Activated naive CD8-positive, alpha-beta T cell treated with anti-CD3 and anti-CD28 coated beads for 36 hours (primary cell): ENCODE measurements at places on chromosomes 5 and 9.

- no peak for DNase-seq
Observed at GRCh38 chr9:125529107-125529506, 177.9 kb downstream of the MAPKAP1 start.

- no peak for DNase-seq
Observed at GRCh38 chr5:175340180-175340579, 103.8 kb downstream of the DRD1 start.

DNA sequence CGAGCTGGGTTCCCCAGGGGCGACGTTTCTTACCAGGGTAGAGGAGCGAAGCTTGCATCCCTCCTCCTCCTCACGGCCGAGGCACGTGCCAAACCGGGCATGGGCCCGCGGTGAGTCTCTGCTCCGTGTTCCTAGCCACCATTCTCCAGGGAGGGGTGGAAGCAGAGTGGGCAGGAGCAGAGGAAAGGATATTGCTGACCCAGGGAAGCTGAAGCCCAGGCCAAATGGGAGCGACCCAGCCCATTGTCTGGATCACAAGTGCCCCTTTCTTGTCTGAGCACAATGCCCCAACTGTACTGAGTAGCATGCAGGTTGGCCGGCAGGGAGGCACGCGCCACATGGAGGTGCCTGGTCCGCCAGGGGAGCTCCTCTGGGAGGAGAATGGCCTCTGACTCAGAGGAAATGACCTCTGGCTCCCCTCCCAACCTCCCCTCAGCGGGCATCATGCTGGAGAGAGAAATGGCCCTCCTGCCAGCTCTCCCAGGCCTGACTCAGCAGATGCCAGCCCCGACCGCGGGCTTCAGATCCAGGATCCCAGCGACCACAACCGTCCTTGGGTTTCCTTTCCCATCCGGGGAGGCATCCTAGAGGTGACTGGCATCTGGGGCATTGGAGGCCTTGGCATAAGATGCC, 1.1 kb downstream of the PRR7 start:
- no peak for DNase-seq

DNA sequence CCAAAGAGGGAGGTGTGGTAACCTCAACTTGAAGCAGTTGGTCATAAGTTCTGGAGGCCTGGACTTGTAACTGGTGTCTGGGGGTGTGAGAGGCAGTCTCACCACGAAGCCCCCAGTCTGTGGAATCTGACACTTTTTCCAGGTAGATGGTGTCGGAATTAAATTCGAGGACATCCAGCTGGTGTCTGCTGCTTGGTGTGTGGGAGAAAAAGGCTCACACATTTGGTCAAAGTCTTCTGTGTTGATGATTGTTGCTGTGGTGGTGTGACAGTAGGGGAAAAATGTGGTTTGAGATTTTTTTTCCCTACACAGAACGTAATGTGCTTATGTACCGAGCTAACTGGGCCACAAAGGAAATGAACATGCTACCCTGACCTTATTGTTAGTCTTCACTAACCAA, 251.9 kb downstream of the MAT2B start:
- no peak for DNase-seq

GRCh38 chr9:80158131-80158530, 586.4 kb downstream of the TLE4 start:
- no peak for DNase-seq

DNA sequence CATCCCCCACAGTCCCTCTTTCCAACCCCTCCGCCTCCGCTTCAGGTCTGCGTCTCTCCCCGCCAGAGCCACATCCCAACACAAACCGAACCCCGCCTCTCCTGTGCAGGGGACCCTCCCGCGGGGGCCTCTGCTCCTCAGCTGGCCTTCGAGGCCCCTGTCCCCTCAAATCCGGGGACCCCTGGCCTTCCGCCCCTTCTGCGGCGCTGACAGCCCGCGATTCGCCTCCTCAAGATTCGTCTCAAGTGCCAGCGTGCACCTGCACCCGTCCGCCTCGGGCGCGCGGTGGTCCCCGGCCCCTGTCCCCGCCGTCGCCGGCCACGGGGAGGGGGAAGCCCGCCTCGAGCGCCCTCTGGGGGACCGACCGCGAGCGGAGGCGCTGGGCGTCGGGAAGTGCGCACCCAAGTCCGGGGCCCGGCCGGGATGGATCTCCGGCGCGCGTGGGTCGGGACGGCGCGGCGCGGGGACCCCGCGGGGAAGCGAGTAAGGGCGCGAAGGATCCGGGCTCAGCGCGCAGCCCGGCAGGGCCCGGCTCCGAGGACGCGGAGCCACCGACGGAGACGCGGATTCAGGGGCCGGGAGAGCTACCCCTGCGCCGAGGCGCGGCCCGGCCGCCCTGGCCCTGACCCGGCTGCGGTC, 623 bp downstream of the FLT4 start:
- peak; percentile 54 for DNase-seq

DNA sequence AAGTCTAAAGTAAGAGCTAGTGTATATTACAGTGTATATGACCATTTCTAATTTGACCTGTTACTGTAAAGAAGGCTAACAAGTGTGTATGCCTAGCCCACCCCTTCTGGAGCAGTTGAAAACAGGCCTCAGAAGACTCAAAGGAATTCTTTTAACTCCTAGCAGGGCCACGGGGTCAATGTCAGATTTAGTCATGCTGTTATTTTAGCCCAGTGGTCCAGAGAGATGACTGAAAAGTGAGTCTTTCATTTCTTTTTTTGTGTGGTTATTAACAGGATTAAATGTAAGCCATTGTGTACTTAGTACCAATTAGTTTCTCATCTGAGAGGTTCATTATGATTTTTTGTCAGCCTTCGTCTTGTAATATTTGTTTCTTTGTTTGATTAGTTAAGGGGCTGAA, 24.4 kb downstream of the ZCCHC7 start:
- DNase-seq = no peak

DNA sequence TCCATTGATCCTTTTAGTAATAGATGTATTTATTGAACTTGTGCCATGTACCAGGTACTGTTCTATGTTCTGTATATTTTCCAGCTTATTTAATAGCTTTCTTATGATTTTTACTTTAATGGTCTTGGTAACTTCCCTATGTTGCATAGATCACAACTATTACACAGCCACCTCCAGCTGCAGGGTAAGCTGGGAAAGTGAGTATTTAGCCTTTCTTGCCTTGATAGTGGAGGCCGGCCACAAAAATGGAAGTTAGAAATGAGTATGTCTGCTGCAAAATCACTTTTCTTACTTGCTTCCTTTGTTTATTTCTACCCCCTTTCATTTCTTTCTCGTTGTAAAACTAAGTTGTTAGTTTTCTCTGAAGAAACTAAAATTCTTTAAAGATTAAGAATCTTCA, 43.1 kb upstream of the ANKDD1B start:
- DNase-seq = no peak

DNA sequence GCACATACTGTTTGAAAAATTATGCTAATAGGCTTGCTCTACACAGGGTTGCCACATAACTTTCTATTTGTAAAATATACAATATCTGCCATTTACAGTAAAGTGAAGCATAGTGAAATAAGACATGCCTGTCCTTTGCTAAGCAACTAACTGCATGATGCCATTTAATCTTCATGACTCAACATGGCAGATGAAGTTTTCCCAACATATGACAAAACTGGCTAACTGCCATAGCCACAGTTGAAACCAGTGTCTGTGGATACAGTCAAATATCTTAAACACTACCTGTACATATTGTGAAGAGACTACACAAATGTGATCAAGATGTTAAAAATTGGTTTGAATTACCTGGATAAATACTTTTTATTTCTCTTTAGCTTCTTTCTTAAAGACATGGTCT, 3.1 kb upstream of the DMAC1 start:
- no peak for DNase-seq

DNA sequence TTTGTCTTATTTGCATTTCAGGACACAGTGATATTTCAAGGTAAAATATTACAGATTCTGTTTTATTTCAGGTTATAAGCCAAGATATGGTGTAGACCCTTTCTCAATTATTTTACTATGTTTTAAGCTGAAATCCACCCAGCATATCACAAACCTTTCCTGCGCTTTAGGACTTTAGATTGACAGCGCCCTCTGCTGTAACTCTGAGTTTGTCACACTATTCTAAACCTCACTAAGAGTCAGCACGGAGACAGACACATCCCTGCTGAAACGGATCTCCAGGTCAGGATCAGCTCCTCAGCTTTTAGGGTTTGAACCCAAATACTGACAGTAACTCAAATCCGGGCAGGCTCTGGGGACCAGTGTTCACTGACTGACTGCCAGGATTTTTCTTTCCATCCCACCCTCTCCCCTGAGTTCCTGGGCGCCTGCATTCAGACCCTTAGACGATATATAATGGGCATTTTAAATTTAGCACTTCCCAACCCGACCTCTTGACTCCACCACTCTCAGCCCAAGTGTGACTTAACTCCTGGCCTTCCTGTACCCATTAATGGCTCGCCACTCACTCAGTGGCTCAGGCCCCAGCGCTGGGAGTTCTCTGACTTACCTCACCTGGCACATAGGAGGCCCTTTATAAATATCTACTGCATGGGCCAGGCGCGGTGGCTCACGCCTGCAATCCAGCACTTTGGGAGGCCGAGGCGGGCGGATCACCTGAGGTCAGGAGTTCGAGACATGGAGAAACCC, 33.5 kb downstream of the TLX3 start:
- DNase-seq = peak; percentile 16

DNA sequence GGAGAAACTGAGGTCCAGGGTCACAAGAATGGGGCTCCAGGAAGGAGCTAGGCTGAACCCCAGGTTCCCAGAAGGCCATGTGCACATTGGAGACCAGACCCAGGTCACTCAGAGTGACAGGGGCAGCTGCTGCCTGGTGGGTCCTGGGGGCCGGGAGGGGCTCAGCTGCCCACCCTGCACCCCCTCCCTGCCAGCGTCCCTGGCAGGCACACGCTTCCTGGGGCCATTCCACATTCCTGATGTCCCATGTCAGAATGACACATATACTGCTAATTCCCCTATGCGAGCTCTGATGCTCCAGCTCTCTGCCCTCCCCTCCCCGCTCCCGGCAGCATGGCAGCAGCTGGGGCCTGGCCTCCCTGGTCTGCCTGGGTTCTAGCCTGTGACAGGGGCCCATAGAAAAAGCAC, 14.0 kb downstream of the FGFR4 start:
- no peak for DNase-seq

- peak; percentile 17 for DNase-seq
Observed at GRCh38 chr5:134133188-134133994, 18.9 kb downstream of the TCF7 start.

GRCh38 chr5:132134384-132134783, 60.8 kb downstream of the CSF2 start:
- DNase-seq = no peak

GRCh38 chr5:14607104-14607503, 25.5 kb downstream of the OTULINL start:
- DNase-seq = no peak

GRCh38 chr5:165039748-165040147, 1534.3 kb downstream of the MAT2B start:
- DNase-seq = no peak

- peak; percentile 66 for DNase-seq
Observed at GRCh38 chr5:139482050-139482889, at the start of gene STING1. Gene STING1, minus strand, starts transcription at chr5:139482758. Its CDS starts 1,054 bp downstream, at chr5:139481704.

- DNase-seq = no peak
Observed at GRCh38 chr9:73269430-73270101, 117.9 kb downstream of the ANXA1 start.

DNA sequence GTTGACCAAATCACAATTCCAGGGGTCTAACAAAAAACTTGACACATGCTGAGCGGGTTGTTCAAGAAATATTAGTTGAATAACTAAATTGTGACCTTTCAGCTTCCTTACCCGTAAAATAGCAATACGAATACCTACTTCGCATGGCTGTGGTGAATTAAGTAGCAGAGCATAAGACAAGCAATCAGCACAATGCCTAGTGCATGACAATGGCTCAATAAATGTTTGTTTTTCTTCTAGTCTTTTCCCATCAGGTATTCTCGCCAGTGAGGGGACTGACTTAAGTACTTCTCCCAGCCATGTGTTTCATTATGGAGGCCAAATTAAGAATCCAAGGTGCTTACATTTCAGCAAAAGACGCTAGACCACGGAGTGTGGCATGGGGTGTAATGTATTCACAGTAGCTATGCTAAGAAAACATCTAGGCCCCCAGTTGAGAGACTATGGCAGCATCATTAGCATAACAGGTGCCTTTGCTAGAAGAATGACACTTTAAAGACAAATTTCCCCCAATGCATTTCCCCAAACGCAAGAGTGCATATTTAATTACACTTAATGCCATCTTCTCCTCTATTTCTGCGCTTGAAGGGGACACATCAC, 145.9 kb downstream of the ASTN2 start:
- no peak for DNase-seq

- no peak for DNase-seq
Observed at GRCh38 chr5:168324859-168325630, 33.6 kb downstream of the WWC1 start.

DNA sequence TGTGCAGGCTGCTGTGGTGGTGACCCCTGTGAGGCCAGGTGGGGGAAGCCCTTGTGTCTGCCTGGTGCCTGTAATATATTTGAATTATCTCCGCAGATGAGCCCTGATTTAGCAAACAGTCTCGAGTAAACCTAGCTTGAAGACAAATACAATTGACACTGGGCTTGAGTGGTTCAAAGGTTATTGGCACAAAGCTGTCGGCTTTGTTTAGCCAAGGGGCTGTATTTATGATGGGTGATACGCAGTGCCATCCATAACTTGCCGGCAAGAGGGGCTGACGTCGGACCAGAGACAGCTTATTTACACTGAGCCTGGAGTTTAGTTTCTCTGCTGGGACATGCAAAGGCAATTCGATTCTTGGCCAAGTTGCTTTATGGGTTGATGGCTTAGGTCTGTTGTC, 20.0 kb upstream of the PITX1 start:
- DNase-seq = no peak

DNA sequence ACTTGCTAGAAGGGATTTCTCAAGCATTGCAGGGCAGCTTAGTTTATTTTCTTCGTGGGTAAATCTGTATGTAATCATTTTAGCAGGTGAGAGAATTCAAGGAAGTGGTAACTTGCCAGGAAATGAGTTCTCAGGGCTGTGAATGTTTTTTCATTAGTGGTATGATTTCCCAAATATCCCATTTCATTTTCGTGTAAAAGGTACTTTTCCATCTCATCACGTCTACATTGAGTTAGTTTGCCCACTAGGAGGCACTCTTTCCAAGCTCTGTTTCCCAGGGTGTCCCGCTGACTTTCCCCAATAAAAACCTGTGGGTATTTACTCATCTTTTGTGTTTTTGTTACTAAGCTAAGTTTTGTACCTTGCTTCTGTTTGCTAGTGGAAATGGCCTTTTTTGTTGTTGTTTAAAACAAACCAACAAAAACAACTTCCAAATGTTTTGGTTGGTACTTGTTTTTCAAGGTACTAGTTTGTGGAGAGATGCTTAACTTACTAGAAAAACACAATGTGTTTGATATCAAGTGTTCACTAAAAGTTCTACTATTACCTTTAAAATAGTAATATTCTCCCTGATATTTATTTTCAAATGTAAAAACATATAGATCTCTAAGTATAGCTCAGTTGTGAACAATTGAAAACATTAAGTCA, 373.6 kb downstream of the ADGRV1 start:
- DNase-seq = peak; percentile 13
